ENCODE measurements at places on chromosomes 2 and 18. TPM values are rescaled to one million over a fixed set of nuclear protein-coding genes. Genes with fewer than 3 reads are reported as not detected.

GRCh38 chr2:188788621-188789020, 185.6 kb upstream of the COL3A1 start:
- peak overlapping the region; percentile 77 for H3K27ac ChIP-seq
- no peak overlapping the region for H3K4me3 ChIP-seq
- no peaks in the 10 kb centered on the region for H3K27me3 ChIP-seq
- H3K4me1 ChIP-seq, result peaks cover 26% of the 10 kb centered on the region
- no peaks in the 10 kb centered on the region for H3K36me3 ChIP-seq

PIGN gene
- total RNA-seq, result 25.7 TPM

DNA sequence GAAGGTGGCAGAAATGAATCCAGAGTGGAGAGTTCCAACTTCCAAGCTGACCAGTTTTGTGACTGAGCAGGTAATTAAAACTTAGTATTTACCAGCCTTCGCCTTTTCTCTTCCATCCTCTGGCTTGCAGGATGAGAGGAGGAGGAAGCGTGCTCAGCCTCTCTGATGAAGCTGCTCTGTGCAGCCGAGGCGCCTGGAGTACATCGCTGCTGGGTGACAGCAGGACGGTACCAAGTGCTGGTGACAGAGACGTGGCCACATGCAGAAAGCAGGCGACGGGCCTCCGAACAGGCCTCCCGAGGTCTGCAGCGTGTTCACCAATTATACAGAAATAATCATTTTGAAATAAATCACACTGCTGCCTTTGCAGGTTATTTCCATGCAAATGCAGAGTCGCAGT, 95.0 kb downstream of the MBP start:
- H3K4me3 ChIP-seq, result no peak overlapping the region
- no peaks in the 10 kb centered on the region for H3K36me3 ChIP-seq
- peaks cover 8% of the 10 kb centered on the region for H3K4me1 ChIP-seq
- no peak for DNase-seq
- no peaks in the 10 kb centered on the region for H3K27me3 ChIP-seq
- no peak overlapping the region for H3K27ac ChIP-seq

GRCh38 chr2:219632760-219633105, 5.3 kb downstream of the SLC4A3 start:
- H3K4me1 ChIP-seq, result peaks cover 19% of the 10 kb centered on the region
- DNase-seq, result no peak

DNA sequence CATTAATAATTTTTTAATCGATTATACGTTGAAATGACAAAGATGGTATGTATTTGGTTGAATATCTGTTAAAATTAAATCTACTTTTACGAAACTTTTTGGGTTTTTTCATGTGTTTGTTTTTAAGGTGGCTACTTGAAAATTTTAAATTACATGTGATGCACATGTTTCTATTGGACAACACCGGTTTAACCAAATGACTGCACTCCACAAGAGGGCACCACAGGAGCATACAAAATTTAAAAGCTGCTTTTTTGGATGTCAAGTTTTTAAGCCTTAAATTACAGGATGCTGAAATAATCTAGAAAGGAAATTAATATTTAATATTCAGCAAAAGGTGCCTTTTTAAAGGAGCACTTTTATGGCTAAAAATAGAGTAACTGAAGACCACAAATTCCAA, 98.7 kb downstream of the ACVR1 start:
- H3K27ac ChIP-seq, result no peak overlapping the region
- H3K27me3 ChIP-seq, result no peaks in the 10 kb centered on the region
- H3K4me1 ChIP-seq, result peaks cover 13% of the 10 kb centered on the region
- peak; percentile 32 for DNase-seq

ABCG5 gene
- not detected for total RNA-seq

GDF7 gene
- total RNA-seq, result 0.56 TPM

- no peak for DNase-seq
- H3K27me3 ChIP-seq, result no peaks in the 10 kb centered on the region
- H3K4me1 ChIP-seq, result no peaks in the 10 kb centered on the region
- no peak within 1 kb of the TSS for H3K4me3 ChIP-seq
- H3K36me3 ChIP-seq, result no peaks in the 10 kb centered on the region
- no peak within 1 kb of the TSS for H3K27ac ChIP-seq
Observed at GRCh38 chr2:151733771-151734672, at the start of gene NEB. TSS of gene NEB (minus strand) at chr2:151734476. CDS start at chr2:151733156, 1,320 bp downstream.

DNA sequence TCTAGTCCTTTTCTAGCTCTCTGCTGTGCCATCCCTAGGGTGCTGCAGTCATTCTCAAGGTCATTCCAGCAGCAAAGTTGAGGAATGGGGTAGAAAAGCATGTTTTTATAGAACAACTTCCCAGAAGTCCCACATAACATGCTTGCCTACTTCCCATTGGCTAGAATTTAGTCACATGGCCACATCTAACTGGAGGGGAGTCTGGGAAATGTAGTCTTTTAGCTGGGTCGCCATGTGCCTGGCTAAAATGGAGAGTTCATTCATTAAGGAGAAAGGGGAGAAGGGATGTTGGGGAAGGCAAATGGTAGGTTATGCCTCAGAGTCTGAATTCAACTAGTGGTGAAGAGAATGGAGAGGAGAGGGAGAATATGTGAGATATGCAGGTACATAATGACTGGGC, 85.7 kb downstream of the SLC4A3 start:
- no peaks in the 10 kb centered on the region for H3K27me3 ChIP-seq
- no peak for DNase-seq
- H3K27ac ChIP-seq, result no peak overlapping the region
- peaks cover 8% of the 10 kb centered on the region for H3K4me1 ChIP-seq
- no peaks in the 10 kb centered on the region for H3K36me3 ChIP-seq
- H3K4me3 ChIP-seq, result no peak overlapping the region

- no peaks in the 10 kb centered on the region for H3K36me3 ChIP-seq
- DNase-seq, result no peak
- H3K27me3 ChIP-seq, result no peaks in the 10 kb centered on the region
Observed at GRCh38 chr2:140353541-140353940, 1573.4 kb upstream of the NXPH2 start.
